ENCODE measurements at places on chromosomes 1 and 21.

GRCh38 chr1:92964998-92965397 lies 3.7 kb upstream of the DIPK1A start:
- DNase-seq: no peak

DNA sequence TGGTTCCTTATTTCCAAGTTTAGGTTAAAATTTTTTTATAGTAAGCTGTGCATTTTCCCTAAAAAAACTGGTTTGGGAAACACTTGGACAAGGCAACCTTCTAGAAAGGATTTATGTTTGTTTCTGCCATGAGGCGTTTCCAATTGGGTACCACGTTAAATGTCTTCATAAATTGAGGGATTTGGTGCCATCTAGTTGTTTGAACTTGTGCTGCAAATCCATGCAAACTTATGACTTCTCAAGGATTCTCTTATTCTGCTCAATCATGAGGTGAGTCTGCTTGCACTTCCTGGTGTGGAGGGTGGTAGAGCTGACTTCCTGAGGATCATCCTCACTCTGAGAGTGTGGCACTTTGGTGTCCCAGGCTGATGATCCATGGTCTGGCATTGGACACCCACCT lies 123.3 kb downstream of the PCNX2 start:
- no peak for DNase-seq

DNA sequence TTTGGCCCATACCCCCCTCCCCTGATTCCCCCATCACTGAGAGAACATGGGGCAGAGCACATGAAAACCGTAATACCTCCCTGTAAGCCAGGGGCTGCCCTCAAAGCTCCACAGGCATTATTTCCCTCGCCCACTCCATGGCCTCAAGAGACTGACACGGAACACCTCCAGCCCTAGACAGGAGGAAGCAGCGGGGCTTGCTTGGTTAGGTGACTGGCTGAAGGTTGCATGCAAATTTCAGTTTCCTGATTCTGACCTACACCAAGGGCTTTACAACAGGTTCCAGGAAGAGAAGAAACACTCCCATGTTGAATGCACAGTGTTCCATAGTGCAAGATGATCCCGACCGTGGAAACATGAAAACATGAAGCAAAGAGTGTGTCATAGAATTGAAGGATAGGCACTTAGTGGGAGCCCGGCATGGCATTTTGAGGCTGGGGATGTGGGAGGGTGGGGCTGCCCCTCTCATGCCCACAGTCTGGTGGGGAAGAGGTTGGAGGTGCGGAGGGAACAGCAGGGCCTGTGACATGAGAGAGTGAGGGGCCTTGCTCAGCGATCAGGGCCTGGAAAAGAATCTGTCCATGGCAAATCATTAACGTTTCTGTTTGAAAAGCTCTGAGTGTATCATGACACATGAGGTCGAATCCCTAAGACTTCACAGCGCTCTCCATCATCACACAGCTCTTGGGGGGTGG lies 33.5 kb downstream of the GPR137B start:
- DNase-seq: no peak

- no peak for DNase-seq
These were observed 88.3 kb downstream of the SCMH1 start for GRCh38 chr1:41153750-41154274.

- DNase-seq: no peak
These were observed 1.1 kb upstream of the BRDT start for GRCh38 chr1:91948097-91948496.

DNA sequence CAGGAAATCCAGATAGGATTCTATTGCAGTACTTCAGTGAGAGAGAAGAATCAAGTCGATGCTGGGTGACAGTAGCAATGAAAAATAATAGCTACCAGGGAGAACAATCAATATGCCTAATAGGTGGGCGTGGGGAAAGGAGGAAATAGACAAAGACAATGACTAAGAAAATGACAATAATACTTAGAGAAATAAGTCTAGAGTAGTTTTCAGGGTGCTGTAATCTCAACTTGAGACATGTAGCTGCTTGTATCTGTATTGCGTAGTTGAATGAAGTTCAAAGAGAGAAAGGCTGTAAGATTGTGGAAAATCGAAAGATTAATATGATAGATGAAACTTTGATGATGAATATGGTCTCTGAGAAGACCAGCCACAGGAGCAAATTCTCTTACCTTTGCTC lies 2.6 kb downstream of the STXBP3 start:
- DNase-seq: no peak

GRCh38 chr1:20207546-20207945 lies 21.2 kb upstream of the PLA2G2C start:
- no peak for DNase-seq

All from activated T-cell treated with anti-CD3 and anti-CD28 coated beads, Interleukin-2, amount 50 U/mL, for 72 hours (primary cell).